ENCODE measurements at places on chromosomes 6 and 20. TPM values are rescaled to one million over a fixed set of nuclear protein-coding genes. Genes with fewer than 3 reads are reported as not detected.

The KIFC1 gene
- 0.18 TPM for polyA plus RNA-seq

The LY6G5B gene
- not detected for polyA plus RNA-seq

The ERVFRD-1 gene
- polyA plus RNA-seq = 0.33 TPM

The NT5E gene
- 5.3 TPM for polyA plus RNA-seq

The WASF1 gene
- 1.2 TPM for polyA plus RNA-seq

The DEF6 gene
- 234 TPM for polyA plus RNA-seq

The PGC gene
- polyA plus RNA-seq = not detected

The FERMT1 gene
- not detected for polyA plus RNA-seq

The SPATS1 gene
- not detected for polyA plus RNA-seq

The AVP gene
- not detected for polyA plus RNA-seq

The PDRG1 gene
- polyA plus RNA-seq = 25.0 TPM

The LY6G6C gene
- polyA plus RNA-seq = not detected

The RSPH3 gene
- 2.4 TPM for polyA plus RNA-seq

The BFSP1 gene
- polyA plus RNA-seq = not detected

The PRDM13 gene
- not detected for polyA plus RNA-seq

The EYS gene
- 0.21 TPM for polyA plus RNA-seq

The CDH26 gene
- 0.09 TPM for polyA plus RNA-seq

The TSPO2 gene
- polyA plus RNA-seq = not detected

The SLC26A8 gene
- polyA plus RNA-seq = not detected

The ID4 gene
- not detected for polyA plus RNA-seq

The RIMS1 gene
- polyA plus RNA-seq = not detected

The SLC35F1 gene
- not detected for polyA plus RNA-seq

The SIRPD gene
- polyA plus RNA-seq = not detected

The NOX3 gene
- not detected for polyA plus RNA-seq

The C6orf141 gene
- polyA plus RNA-seq = not detected

The PRSS16 gene
- polyA plus RNA-seq = 2.0 TPM

The GPSM3 gene
- 148 TPM for polyA plus RNA-seq

The FLRT3 gene
- not detected for polyA plus RNA-seq

The C20orf202 gene
- polyA plus RNA-seq = not detected

The CST4 gene
- not detected for polyA plus RNA-seq

The TRIM15 gene
- polyA plus RNA-seq = not detected

The FABP7 gene
- not detected for polyA plus RNA-seq

The NR2E1 gene
- not detected for polyA plus RNA-seq

The SLCO4A1 gene
- 0.39 TPM for polyA plus RNA-seq

The RBBP8NL gene
- polyA plus RNA-seq = not detected

Data from naive thymus-derived CD4-positive, alpha-beta T cell (primary cell).